ENCODE measurements at places on chromosomes 2 and 18. TPM values are rescaled to one million over a fixed set of nuclear protein-coding genes. Genes with fewer than 3 reads are reported as not detected.

DNA sequence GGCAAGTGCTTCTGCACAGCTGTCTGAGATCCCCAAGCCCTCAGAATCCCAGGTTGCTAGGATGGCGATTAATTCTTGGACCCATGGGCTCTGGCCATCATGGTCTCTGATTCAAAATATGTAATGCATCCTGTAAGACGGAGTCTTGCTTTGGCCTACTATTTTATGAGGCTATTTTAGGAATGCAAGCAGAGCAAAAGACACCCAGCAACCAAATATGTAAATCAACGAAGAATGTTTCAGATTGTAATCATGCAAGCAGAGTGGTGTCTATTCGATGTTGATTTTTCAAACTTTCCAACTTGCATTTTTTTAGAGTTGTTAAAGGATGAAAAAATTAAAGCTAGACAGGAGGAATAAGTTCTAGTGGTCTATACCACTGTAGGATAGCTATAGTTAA lies 154.8 kb downstream of the COL6A3 start:
- no peak for DNase-seq

DNA sequence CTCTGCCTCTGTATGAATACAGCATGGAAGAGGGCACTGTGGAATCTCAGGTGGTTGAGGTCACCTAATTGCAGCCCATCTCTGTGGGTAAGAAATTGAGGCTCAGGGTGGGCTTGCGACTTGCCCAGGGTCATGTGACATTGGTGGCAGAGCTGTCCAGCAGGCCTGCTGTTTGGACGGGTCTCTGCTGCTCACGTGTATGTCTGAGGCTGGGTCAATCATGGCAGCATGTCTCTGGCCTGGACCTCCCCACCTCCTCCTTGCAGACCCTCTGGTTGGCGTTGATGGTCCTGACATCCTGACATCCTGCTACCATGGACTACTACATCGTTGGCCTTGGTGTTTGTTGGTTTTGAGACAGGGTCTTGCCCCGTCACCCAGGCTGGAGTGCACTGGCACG lies 64.3 kb upstream of the HPCAL1 start:
- DNase-seq, result no peak

- no peak for DNase-seq
Measured at GRCh38 chr2:200761266-200761665, 50.4 kb upstream of the BZW1 start.

- no peak for DNase-seq
Measured at GRCh38 chr2:28449488-28450395, 46.1 kb upstream of the PLB1 start.

- DNase-seq, result peak; percentile 64
Measured at GRCh38 chr2:230230087-230230486, 4.6 kb downstream of the SP140 start.

DNA sequence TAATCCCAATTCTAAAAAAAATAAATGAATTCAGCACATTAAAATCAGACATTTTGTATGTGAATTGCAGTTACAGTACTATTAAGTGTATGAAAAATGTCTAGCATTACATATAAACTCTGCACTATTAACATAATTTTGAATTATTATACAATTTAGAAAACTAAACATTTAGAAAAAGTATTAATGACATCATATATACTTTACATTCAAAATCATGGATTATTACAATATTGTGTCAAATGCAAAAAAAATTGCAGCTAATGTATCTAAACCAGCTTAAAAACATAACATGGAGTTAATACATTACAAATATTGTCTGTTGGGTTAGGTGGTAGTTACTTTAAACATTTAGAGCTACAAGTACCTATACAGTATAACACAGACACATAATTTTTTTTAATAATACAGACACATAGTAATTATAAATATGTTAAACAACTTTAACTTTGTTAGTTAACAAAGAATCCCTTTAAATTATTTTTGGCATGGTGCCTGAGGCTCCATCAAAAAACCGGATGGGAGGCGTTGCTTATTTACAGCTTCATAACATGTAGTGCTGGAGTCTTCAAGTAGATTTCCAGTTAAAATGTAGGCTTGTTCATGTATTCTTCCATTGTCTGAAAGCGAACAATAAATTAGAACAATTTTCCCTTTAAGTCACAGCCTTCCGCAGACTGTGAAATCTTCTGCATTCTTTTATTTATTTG lies 79.1 kb downstream of the AP1S3 start:
- no peak for DNase-seq

GRCh38 chr2:45382744-45383143 lies 228.3 kb downstream of the SRBD1 start:
- DNase-seq, result no peak

- DNase-seq, result no peak
Measured at GRCh38 chr2:12727065-12727464, 10.3 kb downstream of the TRIB2 start.

- no peak for DNase-seq
Measured at GRCh38 chr2:125935559-125935958, 720.4 kb upstream of the GYPC start.

DNA sequence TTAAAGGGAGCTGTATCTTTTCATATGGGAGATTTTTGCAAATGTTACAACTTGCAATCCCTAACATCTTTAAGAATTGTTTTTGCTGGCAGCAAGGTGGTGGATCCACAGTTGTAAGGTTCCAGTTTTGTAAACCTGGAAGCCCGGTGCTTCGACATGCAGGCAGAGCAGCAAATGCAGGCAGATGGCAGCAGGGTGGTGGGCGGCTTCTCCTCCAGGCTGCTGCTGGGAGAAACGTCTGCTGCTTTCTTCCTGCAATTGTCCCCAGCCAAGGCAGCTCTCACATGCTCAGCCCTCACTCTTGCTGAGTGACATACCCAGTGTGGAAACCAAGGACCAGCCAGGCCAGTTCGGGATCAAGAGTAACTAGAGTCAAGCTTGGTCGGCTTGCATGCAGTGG lies 166.0 kb downstream of the SEPTIN10 start:
- no peak for DNase-seq

GRCh38 chr2:3162442-3163077 lies 215.1 kb downstream of the EIPR1 start:
- no peak for DNase-seq

- no peak for DNase-seq
Measured at GRCh38 chr2:98308532-98308931, 37.7 kb upstream of the CNGA3 start.

GRCh38 chr2:17226941-17227490 lies 291.2 kb downstream of the RAD51AP2 start:
- DNase-seq, result no peak

The COL3A1 gene
- not detected for total RNA-seq

The SFTPB gene
- not detected for total RNA-seq

The CRYBA2 gene
- total RNA-seq, result not detected

The FIGN gene
- total RNA-seq, result 12.9 TPM

The ZSWIM2 gene
- total RNA-seq, result not detected

The LMAN1 gene
- 61.1 TPM for total RNA-seq

The KHK gene
- 12.2 TPM for total RNA-seq

The LPIN1 gene
- 4.4 TPM for total RNA-seq
